ENCODE measurements at places on chromosomes 7 and 10.

GRCh38 chr7:158401295-158401694, 186.3 kb downstream of the PTPRN2 start:
- DNase-seq: no peak

GRCh38 chr7:150357270-150357669, 11.4 kb upstream of the REPIN1 start:
- DNase-seq: no peak

GRCh38 chr7:157010588-157011332, at the start of gene MNX1:
MNX1 (minus strand) TSS chr7:157010663; CDS start chr7:157010350, 313 bp downstream.
- DNase-seq: no peak

- no peak for DNase-seq
Measured at GRCh38 chr7:91066627-91067026, 197.6 kb upstream of the FZD1 start.

DNA sequence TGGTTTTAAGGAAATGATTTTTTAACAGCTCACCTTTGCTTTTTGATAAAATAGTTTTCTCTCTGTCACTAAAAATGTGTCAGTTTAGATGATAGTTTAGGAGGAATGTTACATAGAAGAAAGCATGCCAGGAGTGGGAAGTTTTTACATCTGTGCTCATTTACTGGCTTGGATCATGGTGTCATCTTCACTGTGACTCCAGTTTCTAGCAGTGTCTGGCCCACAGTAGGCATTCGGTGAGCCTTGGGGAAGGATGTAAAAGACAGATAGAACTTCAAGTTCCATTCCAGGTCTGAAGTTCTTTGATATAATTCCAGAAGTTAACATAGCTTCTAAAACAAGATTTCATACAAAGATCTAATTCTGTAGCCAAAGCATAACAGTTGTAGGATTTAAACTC, 259.2 kb downstream of the BICC1 start:
- DNase-seq: no peak

DNA sequence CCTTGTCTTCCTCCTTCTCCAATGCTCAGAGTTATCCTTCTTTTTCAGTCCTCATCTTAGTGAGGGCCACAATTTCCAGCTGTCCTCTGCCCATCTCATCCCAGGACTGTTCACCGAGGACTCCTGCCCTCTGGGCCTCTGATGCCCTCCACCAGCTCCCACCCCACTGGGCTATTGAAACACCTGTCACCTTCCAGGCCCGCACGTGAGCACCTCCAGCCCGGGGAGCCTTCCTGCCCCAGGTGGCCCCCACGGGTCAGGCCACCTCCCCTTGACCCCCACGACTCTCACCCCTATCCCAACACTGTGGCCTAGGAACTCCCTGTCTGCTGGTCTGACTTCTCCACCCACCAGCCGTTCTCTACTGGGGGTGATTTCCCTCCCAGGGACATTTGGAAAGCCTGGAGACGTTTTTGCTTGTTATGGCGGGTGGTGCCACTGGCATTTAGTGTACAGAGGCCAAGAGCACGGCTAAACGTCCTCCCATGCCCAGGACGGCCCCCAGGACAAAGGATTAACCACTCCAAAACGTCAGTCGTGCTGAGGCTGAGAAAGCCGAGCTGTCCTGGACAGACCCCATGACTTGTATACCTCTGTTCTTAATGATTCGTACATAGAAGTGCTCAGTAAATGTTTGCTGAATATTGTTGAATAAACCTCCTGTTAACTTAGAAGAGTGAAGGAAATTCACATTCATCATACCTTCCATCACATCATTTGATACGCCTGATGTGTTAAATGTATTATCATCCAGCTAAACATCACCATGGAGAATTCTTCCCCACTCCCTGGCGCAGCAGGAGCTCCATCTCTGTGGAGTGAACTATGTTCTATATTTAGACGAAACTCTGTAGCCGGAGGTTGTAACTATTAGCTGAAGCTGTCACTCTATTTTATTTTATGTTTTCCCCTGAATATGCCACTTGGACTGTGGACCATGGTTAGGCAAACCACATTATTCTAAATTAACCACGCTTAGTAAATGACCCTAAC, 270.1 kb upstream of the SHH start:
- no peak for DNase-seq

DNA sequence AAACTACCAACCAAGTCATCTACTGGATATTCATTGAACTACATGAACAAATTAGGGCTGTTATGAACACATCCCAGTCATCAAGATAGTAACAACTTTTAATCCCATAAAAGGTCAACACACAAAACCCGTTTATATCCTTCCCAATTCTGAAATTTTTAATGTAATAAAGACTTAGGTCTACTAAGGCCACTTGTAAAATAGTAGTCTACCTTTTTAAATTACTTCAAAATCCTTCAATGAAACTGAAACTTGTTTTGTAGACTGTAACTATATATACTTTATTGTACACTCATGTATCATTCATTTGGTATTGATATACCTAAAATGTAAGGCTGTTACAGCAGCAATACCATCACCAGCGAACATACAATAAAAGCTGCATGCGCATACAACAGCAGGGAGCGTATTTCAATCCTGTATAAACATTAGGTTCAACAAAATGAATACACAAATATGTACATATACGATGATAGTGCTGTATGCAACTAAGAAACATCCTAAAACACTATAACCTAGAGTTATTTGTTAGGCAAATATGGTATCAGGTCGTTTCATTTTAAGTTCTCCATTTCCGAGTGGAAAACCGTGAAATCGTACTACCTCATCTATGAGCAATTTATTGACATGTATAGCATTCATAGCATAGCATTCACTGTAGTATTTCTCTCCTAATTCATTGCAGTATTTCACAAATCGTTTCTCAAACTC, 973 bp downstream of the ATAD1 start:
- no peak for DNase-seq

DNA sequence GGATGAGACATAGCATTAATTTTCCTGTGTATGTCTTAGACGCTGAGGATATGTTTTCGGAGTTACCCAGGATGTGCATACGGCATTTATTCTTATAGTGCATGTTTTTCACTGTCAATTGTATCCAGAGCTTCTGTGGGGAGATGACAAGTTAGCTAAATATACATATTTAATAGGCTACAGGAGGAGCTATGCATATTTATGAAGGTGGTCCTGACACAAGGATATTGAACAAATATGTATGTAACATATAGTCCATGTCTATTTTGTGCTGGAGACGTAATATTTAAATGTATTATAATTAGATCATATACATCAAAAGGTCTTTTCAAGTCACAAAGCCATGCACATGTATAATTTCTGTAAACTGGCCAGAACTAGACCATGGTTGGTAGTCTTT, 16.0 kb downstream of the IL6 start:
- DNase-seq: no peak

DNA sequence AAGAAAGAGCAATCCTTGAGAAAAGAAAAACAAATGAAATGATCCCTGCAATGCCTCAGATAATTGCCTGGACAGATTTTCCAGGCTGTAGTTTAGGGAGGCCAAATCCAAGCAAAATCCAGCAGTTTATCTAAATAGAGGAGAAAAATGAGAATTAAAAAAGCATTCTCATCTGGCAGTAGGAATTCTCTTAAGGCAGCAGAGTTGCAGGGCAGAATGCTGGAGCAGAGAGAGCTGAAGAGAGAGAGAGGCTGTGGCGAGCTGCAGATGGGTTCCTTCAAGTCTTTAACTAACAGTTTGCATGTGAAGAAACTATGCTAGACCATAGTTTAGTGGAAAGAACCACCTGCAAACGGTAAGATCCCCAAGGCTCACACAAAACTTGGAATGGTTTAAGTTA, 6.0 kb upstream of the LIPA start:
- DNase-seq: no peak

DNA sequence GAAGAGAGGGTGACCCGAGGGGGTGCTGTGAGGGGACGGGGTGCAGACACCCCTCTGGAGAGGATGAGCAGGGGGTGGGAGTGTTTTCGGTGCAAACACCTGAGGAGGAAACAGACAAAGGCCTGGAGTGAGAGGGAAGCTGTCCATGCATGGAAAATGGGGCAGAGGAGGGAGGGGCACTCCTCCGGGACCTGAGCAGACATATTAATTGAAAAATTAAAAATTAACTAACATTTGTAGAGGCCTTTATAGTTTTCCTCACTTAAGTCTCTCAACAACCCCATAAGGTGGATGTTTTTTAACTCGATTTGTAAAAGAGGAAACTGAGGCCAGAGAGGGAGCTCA, 1.2 kb downstream of the VPS37D start:
- no peak for DNase-seq

GRCh38 chr7:100799037-100799896, 28.1 kb downstream of the EPHB4 start:
- peak; percentile 5 for DNase-seq

GRCh38 chr7:83976302-83976701, 218.3 kb downstream of the SEMA3A start:
- DNase-seq: no peak

- no peak for DNase-seq
Measured at GRCh38 chr7:26930201-26930600, 65.8 kb upstream of the SKAP2 start.

DNA sequence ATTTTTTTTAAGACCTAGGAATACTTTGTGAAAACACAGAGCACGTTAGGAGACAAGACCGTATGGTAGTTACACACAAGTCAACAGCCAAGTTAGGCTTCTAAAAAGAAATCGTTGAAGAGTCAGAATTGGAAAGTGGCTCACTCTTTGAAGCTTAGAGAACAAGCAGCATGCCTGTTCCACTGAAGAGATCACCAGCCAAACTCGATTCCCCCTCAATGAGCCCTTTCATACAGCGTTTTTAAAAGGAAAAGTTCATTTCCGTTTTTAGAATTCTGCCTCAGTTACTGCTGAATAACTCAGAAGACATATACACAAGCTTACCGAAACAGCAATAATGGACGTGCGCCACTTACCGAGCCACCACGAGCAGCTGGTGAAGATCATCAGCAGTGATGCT, 41.0 kb downstream of the MCMBP start:
- no peak for DNase-seq

DNA sequence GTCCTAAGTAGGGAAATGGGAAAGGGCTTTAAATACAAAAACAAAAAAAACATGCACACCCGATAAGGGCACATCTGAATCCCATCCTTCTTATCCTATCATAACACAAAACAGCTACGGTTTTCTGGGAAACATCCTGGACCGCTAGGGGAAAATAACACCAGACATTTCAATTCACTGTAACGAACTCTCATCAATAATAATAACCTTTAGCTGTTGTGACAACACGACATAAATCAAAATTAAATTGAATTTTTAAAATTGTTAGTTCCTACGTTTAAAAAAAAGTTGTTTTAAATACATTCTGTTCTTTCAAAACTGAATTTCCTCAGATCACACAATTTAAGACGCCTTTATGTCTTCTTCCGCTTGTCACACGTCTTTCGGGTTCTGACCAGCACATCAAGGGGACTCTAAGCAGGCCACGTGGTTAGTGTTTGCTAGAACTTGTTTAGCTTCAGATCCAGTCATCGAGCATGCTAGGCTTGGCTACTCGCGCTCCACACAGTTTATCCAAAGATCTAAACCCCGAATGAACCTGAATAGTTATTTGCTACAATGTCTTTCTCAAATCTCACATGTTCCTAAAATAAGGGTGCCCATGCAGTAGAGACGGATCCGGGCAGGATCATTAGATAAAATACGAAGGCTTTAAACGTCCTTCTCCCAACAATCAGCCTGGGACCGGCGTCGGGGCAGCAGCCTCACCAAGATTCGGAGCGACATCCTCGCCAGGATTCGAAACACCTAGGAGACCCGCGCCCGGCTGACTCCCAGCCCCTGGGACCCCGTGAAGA, 839 bp downstream of the IKZF5 start:
- DNase-seq: peak; percentile 21

GRCh38 chr10:114544045-114544659, 113.9 kb downstream of the ABLIM1 start:
- peak; percentile 66 for DNase-seq

GRCh38 chr7:150823043-150823442, 22.5 kb downstream of the TMEM176A start:
- no peak for DNase-seq

- DNase-seq: no peak
Measured at GRCh38 chr10:102384053-102384452, 11.5 kb upstream of the NFKB2 start.

DNA sequence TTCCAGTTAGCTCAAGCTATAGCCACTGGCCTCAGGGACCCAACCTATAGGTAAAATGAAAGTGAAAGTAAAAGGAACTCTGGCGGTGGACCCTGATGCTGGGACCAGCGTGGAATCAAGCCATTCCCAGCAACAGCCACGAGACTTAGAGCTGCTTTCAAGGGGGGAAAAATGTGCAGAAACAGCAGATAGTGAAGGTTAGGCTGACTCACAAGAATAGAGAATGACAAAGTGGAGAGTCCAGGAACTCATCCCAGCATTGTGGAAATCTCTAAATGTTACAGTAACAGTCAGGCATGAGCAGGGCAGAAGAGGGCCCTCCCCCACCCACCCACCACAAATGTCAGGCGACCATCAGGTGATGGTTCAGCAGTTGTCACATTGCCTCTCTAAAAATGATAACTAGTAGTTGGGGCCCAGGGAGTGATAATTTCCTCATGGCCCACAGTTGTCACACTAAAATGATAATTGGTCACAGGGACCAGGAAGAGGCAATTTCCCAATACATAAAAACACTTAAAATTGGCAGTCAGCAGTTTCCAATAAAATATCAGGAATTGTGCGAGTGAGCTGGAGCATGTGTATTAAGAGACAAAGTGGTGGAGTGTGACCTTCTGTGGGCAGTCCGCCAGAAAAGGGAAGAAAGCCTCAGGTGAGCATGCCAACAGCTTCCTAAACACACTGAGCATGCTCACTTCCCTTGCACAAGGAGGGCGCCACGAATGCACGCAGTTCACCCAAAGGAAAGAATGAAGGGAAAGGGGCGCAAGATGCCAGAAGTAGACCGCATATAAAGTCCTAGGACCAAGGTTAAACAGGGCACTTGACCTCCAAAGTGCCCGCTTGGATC, 129.8 kb upstream of the PPP1R3A start:
- no peak for DNase-seq

DNA sequence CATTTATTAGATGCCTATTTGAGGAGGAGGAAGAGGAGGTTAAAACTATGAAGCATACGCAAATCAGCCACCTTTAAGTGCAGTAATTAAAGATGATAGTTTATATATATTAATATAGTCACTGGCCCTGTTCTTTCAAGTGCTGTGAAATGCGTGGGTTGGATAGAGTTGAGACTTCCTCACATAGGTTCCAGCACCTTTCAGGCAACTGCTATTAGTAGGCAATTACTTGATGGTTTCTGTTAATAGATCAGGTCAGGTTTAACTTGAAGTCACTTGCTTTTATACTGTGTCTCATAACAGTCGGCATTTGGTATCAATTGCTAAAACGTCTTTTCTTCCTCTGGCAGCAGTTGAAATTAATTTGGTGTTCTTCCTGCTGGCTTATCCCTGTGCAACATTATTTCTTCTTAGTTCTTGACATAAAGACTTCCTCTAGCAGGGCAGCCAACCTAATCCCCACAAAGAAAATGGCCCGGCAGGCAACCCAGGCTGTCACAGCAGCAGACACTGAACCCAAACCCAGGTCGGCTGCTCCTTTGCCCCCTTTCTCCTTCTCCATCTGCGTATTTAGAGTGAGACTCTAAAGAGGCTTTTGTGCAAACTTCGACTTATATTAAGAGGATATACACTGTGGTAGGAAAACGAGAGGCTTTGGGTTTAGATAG, 35.3 kb upstream of the BET1 start:
- DNase-seq: no peak

GRCh38 chr7:131483586-131483985, 72.8 kb downstream of the PODXL start:
- no peak for DNase-seq
